Naive B cell (primary cell): ENCODE measurements at places on chromosomes 12 and 14. TPM values are rescaled to one million over a fixed set of nuclear protein-coding genes. Genes with fewer than 3 reads are reported as not detected.

The LALBA gene
- polyA plus RNA-seq, result not detected

DNA sequence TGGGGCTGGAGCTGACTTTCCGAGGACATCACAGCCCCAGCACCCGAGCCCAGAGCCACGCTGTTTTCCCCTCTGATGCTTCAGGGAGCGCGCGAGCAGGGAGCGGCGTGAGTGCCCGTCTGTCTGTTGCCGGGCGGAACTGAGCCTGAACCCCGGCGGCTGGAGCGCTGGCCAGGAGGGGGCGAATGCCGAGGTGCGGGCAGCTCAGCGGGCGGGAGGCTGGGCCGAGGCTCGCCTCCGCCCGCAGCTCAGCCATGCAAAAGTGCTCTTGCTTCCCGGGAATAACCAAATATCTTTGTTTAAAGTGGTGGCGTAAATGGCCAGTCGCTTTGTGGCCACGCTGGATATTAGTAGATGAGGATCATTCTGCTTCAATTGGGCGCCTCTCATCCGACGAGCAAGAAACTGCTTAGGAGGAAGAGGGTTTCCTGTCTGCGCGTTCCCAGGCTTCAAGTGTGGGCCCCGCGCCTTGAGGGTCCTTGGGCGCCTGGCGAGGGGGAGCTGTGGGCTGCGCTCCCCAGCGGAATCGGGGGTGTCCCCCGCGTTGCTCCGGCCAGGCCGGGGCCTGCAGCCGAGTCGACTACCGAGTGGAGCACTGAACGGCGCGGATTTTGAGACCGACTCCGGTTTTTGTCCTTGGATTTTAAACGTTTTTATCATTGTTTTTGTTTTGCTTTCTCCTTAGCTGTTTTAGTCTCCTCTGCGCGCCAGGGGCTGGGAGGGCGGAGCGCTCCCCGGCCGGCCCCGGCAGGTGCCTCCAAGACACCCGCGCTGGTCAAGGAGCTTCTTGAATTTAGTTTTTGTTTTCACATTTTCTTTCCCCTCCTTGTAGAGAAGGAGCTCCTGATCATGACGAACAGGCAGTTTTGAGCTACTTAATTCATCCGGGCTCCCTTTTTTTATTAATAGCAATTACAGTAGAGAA, 831 bp upstream of the NKX2-1 start:
- DNase-seq, result no peak

DNA sequence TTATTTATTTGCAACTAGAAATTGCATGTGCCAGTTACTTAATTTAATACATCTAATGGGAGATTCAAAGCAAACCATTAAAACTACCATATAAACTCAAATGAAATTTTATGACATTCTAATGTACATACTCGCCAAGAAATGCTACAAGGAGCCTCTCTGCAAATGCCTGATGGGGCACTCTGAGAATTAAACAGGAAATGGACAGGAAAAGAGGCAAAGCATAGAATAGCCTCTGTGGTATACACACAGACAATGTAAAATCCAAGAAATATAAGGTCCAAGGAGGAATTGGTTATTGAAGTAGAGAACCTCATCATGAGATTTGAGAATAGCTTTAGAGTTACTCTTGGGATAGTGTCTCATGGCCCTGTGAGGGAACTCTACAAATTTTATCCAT, 41.2 kb downstream of the RAB21 start:
- DNase-seq, result no peak

The PTPRR gene
- polyA plus RNA-seq, result not detected

The PRB2 gene
- not detected for polyA plus RNA-seq

The GRIP1 gene
- not detected for polyA plus RNA-seq

DNA sequence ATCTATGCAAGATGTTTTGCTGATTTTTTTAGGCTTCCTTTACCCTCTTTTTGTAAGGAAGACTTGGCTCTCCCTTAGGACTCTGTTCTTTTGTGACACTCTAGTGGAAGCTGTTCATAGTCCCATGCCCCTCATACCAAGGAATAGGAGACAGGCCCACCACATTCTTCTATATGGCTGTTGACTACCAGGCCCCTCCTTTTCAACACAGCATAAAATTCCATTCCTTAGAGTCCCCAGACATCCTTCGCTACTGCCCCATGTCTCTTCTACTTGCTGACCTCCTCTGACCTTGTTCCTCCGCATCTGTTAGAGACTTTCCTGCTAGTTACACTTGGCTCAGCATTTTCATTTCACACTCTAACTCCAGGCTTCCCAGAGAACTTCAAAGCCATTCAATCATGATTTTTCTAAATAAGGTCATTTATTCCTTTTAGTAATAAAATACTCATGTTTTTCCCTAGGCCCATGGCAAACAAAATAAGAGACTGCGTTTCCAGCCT, 9.7 kb downstream of the PIK3C2G start:
- no peak for DNase-seq

GRCh38 chr12:4914720-4915119, 5.0 kb downstream of the KCNA1 start:
- DNase-seq, result no peak

DNA sequence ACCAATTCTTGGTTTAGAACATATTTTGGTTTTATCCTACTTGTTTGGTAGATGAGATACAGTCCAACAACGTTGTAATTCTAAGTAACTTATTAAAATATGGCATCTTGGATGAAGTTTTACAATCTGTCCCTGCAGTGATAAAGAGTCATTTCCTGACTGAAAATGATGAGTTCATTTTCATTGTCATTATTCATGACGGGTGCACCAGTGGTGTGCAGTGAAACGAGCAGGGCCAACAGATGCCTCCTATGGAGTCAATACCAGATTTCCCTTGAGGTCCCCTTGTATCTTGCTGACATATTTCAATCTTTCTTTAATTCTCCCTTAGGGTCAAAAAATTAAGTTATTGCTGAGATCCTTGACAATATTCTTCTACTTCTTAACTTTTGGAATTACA, 438.5 kb downstream of the LRIG3 start:
- DNase-seq, result no peak

DNA sequence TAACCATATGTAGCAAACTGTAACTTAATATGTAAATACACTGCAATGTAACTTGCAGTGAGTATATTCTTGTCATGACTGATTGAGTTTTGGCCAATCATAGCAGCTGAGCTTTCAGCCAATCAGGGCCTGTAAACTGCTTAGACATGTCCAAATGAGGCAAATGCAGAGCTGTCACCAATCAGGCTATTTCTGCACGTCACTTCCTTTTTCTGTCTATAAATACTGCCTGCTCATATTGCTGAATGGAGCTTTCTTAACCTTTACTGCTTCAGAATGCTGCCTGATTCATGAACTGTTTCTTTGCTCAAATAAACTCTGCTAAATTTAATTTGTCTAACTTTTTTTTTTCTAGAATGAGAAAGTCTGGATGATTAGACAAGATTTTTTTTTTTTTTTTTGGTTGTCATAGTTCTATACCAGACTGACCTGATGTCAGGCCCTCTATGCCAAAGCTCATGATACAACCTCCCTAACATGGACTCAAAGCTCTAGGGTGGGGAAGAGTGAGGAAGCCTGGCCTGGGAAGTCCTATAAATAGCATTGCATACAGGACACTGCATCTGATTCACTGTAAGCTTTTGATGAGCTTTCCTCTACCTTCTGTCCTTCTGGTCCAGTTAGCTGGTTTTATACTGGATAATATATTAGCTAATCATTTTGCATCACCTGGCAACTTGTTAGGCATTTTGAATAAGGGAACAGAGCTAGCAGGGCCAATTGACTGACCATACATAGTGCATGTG, 12.0 kb downstream of the MGP start:
- no peak for DNase-seq

- peak; percentile 86 for DNase-seq
Observed at GRCh38 chr14:91009501-91010152, 50.8 kb downstream of the RPS6KA5 start.

- DNase-seq, result no peak
Observed at GRCh38 chr12:27498761-27499160, 25.2 kb upstream of the PPFIBP1 start.

The GUCY2C gene
- polyA plus RNA-seq, result 0.32 TPM

The SDR9C7 gene
- polyA plus RNA-seq, result not detected

DNA sequence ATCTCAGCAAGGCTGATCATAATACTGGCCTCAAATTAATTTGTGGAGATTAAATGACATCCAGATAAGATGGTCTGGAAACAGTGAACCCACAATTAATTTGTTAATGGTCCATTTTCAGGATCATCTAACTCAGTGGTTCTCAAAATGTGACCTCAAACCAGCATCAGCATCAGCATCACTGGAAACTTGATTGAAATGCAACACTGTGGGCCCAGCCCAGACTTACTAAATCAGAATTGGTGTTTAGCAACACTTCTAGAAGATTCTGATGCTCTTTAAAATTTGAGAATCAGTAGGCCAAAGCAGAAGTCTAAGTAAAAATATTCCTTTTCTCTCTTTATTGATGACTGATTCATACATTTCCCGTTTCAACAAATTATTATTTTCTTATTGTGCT, 10.7 kb upstream of the KRT82 start:
- no peak for DNase-seq

The KRT78 gene
- not detected for polyA plus RNA-seq

DNA sequence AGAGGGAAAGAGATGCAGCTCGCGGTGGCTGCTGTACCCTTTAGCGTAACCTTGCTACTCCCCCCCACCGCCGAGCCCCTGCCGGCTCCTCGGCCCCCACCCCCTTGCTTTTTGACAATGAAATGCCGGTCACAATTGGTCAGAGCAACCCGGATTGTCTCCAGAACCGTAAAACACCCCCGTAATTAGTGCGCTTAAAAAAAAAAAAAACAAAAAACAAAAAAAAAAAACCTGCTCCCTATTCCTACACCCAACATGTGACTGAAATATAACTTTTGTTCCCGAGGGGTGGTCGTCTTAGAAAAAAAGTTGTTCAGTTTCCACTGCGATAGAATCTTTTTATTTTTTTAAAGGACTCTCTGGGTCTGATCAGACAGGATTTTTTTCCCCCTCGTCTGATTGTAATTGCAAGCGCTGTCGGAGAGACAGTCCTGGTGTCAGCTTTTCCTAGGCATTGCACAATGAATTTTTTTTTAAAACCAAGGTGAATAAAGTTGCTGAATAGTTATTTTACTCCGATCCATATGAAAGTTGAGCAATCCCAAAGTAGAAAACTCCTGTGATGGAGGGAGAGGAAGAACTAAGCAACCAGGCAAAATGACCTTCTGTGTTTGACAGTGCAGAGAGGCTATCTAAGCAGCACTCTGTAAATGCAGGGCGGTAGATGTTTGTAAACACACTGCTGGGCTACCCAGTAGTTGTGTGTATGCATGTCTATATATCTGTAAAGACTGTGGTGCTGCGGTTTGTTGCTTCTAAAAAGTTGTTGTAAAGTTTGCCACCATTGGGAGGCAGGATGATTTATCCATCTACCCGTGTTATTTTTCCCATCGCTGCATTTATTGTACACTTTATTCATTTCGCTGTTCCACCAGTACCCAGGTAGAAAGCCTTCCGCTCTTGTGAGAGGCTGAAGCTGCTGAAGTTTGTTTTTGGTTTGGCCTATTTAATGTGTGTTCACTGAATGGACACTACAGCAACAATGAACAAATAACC, 1.1 kb downstream of the ETV6 start:
- DNase-seq, result no peak

GRCh38 chr12:102067574-102068258, 5.9 kb upstream of the WASHC3 start:
- DNase-seq, result no peak

The NEUROD4 gene
- polyA plus RNA-seq, result not detected

DNA sequence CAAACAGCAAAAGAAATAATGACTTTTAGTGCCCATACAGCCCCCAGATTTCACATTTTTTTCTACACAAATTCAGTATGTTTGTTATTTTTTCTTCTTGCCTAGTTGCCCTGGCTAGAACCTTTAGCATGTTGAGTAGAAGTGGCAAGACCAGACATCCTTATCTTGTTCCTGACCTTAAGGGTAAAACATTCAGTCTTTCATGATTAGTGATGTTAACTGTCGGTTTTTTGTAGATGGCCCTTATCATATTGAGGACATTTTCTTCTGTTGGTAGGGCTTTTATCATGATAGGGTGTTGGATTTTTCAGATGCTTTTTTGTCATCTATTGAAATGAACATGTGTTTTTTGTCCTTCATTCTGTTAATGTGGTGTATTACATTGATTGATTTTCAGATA, 17.1 kb downstream of the IRAK3 start:
- no peak for DNase-seq

The MNAT1 gene
- 14.5 TPM for polyA plus RNA-seq

The DNAJC22 gene
- polyA plus RNA-seq, result not detected

The WNT5B gene
- polyA plus RNA-seq, result not detected

GRCh38 chr12:68391937-68392336, 59.8 kb upstream of the MDM1 start:
- DNase-seq, result no peak

DNA sequence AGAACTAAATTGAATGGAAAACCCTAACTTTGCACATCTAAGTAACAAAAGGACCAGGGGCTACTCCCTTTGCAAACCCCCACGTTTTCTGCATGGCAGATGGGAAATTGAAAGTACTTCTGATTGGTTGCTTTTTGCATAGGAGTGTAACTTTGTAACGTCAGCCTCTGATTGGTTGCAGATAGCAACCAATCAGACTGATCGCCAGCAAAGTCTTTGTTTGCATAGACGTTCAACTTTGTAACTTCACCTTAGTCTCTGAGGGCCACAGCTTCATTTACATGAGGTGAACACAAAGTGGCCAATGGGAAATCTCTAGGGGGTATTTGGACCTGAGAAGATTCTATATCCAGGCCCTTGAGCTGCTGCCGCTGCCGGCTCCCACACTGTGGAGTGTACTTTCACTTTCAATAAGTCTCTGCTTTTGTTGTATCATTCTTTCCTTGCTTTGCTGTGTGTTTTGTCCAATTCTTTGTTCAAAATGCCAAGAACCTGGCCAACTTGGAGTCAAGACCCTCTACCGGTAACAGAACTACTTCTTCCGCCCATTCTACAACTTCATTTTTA, 102.5 kb upstream of the PRICKLE1 start:
- no peak for DNase-seq

- no peak for DNase-seq
Observed at GRCh38 chr12:22467190-22467589, 77.2 kb downstream of the C2CD5 start.

DNA sequence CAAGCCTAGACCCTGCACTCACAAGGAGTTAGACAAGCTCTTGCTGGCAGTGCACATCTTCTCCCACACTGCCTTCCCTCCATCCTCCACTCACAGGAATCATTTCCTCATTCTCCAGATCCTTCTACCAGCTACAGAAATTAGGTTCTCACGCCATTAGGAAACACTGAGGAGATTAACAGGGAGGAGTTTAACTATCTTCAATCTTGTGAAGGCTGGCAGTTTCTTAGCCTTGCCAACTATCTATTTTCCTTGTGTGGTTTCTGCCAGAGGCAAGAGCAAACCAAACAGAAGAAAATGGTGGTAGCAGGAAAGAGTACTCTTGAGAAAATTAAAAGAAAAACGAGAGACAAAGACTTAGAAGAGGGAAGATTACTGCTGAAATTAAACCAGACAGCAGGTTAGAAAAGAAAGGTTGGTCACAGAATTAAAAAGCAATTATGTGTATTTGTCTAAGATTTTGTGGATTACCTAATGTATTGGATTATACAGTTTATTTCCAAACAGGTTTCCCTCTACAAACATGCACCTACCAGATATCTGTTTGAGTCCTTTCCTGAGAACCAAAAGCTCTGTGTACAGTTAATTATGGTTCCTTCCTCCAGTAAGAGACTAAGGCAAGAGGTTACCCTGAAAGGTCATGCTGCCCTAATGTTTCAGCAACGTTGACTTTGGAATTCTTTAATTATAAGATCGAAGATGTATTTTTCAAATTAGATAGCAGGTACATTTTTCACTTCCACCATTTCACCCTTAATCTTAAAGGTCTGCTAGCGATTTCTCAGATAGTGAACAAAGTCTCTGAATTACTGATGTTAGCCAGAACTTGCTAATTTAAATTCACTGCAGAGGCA, 5.0 kb downstream of the RERG start:
- no peak for DNase-seq

The FGF23 gene
- polyA plus RNA-seq, result not detected

GRCh38 chr12:70334742-70335141, 31.3 kb upstream of the KCNMB4 start:
- no peak for DNase-seq
